ENCODE measurements at places on chromosomes 5 and 9. TPM values are rescaled to one million over a fixed set of nuclear protein-coding genes. Genes with fewer than 3 reads are reported as not detected.

The TSSK1B gene
- total RNA-seq = 0.72 TPM

The PHF2 gene
- total RNA-seq = 14.8 TPM

The LECT2 gene
- total RNA-seq = not detected

The PCDHGA1 gene
- total RNA-seq = 1.1 TPM

The SOX30 gene
- under 0.01 TPM for total RNA-seq

DNA sequence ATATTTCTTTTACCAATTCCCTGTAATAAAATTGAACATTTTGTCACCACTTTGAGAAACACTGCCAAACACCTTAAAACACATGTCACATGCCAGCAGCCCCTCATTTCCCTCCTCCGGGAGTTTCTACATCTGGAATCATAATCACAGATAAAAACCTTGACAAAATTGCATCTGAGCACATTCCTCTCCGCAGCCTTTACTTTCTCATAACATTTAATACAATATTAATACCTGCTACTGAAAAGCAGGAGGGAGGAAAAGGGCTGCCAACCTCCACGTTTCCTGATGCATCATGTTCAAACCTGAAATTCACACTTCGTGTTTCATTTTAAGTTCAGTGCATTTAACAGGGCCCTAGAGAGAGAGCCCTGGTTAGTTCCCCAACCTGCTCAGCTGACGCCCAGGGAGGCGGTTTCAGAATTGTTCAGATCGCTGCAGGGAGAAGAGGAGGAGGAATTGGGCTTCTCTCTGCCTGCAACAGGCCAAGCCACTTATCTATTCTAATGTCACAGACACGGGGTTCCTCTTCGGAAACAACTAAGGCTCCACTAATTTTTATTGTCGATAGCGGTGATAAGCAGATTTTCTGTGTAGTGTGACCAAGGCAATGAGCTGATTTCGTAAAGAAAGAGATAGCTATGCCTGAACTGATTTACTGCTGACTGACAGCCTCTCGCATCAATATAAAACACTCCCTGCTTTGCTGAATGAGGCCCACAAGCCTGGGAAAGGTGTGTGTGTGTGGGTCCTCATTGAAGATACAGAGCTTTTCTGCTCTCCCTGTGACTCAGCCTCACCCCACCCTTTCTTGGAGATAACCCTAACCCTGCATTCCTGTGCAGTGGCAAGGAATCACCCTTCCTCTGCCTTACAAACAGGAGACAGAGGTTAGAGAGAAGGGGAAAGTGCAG lies 4.9 kb upstream of the LHX2 start:
- H3K36me3 ChIP-seq = no peaks in the 10 kb centered on the region
- peak; percentile 42 for DNase-seq
- no peak overlapping the region for H3K27ac ChIP-seq
- no peaks in the 10 kb centered on the region for H3K4me1 ChIP-seq

GRCh38 chr5:111384220-111384619 lies 128.1 kb downstream of the STARD4 start:
- peaks cover under 1% of the 10 kb centered on the region for H3K4me1 ChIP-seq
- H3K36me3 ChIP-seq = no peaks in the 10 kb centered on the region
- H3K27me3 ChIP-seq = no peaks in the 10 kb centered on the region
- no peak for DNase-seq
- no peak overlapping the region for H3K27ac ChIP-seq
- H3K4me3 ChIP-seq = no peak overlapping the region

DNA sequence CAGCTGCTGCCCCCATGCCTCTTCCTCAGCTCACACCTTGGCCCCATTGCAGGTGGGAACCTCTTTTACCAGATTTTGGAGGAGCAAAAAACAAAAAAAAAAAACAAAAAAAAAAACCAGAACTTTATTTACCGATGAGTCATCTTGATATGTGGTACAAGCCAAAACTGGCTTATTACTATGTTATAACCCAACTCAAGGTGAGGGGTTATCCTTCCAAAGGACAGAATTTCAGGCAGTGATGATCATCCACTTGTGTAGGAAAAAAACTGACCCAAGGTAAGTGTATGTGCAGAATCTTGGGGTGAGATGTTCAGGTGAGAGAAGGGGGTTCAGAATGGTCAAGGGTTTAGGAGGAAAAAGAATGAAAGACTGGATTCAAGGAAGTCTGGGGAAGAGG lies 142.6 kb upstream of the FST start:
- H3K4me3 ChIP-seq = no peak overlapping the region
- peaks cover 35% of the 10 kb centered on the region for H3K4me1 ChIP-seq
- H3K27me3 ChIP-seq = no peaks in the 10 kb centered on the region
- H3K27ac ChIP-seq = no peak overlapping the region
- H3K36me3 ChIP-seq = no peaks in the 10 kb centered on the region
- DNase-seq = no peak

GRCh38 chr9:69391487-69391886 lies 66.5 kb downstream of the ENTREP1 start:
- H3K36me3 ChIP-seq = no peaks in the 10 kb centered on the region
- no peaks in the 10 kb centered on the region for H3K4me1 ChIP-seq
- no peak overlapping the region for H3K4me3 ChIP-seq
- no peak overlapping the region for H3K27ac ChIP-seq

DNA sequence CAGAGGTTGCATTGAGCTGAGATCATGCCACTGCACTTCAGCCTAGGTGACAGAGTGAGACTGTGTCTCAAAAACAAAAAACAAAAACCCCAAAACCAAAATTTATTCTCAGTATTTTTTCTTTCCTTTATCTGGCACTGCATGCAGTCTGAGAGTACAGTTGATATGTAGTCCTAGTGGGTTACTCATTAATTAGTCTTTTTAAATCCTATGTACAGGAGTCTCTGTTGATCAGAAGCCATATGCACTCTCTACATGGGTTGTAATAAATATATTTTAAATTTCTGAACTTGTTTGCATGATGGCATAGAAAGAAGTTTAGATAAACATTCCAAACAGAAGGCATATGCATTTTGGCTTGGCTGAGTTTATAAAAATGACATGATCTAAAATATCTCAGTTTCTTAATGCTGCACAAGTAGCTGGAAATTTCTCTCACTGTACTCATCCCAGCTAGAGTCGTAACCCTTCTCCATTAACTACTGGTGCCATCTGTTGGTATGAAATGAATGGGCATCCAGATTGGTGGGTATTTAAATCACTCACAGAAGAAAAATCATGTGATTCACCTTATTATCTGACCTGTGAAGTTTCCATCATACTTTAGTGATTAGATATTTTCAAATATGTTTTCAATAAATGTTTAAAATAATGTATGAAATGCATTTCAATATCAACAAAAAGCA lies 284.8 kb downstream of the CTNND2 start:
- no peak overlapping the region for H3K4me3 ChIP-seq
- no peak for DNase-seq
- H3K4me1 ChIP-seq = no peaks in the 10 kb centered on the region
- no peak overlapping the region for H3K27ac ChIP-seq
- H3K27me3 ChIP-seq = no peaks in the 10 kb centered on the region
- no peaks in the 10 kb centered on the region for H3K36me3 ChIP-seq

DNA sequence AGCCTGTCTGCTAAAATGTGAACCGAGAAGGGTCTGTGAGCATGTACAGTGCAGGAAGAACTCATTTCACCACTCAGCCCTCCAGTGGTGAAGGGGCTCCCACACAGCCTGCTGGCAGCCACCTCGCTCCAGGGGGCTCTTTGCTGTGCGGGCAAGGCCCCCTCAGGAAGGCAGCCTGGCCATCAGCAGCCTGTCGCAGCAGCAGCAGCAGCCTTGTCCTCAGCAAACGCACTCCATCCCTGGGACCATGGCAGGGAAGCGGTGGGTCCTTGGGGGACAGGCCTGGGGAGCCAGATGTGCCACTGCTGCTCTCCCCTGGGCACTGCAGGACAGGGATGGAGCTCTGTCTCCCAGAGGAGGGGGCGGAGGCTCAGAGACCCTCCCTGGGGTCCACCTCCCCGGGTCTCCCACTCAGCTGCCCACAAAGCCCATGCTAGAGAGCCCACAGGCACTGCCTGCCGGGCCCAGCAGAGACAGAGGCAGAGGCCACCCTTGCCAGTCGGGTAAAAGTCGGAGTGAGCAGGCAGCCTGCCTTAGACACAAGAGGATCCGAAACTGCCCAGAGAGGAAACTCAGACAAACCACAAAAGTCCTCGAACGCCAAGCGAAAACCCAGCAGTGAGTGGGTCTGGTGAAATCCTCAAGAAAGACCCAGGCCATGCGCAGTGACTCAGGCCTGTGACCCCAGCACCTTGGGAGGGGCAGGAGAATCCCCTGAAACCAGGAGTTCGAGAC lies 8.0 kb downstream of the BRD3 start:
- no peaks in the 10 kb centered on the region for H3K27me3 ChIP-seq
- H3K27ac ChIP-seq = peak overlapping the region; percentile 53
- DNase-seq = peak; percentile 94
- H3K36me3 ChIP-seq = no peaks in the 10 kb centered on the region

GRCh38 chr5:43389679-43390329 lies 22.4 kb downstream of the CCL28 start:
- no peaks in the 10 kb centered on the region for H3K4me1 ChIP-seq
- H3K27me3 ChIP-seq = no peaks in the 10 kb centered on the region
- H3K36me3 ChIP-seq = no peaks in the 10 kb centered on the region
- H3K27ac ChIP-seq = no peak overlapping the region

DNA sequence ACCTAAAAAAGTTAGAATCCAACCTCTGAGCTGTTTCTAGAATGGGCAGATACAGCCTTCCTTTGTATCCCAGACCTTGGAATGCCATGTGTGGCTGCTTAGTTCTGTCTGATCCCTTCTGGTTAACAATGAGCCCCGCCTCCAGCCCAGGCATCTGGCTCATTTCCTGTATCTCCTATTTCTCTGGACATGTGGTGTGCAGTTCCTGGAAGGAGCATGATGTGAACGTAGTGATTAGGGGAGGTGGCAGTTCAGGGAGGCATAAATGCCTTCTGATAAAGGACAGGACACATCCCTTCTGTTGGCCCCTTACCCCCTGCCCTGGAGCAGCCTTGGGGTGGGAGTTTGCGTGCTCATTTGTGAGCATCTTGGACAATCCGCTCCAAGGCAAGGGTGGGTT lies 243.0 kb downstream of the ZSWIM6 start:
- H3K4me1 ChIP-seq = peaks cover 6% of the 10 kb centered on the region
- H3K4me3 ChIP-seq = no peak overlapping the region
- H3K36me3 ChIP-seq = no peaks in the 10 kb centered on the region

DNA sequence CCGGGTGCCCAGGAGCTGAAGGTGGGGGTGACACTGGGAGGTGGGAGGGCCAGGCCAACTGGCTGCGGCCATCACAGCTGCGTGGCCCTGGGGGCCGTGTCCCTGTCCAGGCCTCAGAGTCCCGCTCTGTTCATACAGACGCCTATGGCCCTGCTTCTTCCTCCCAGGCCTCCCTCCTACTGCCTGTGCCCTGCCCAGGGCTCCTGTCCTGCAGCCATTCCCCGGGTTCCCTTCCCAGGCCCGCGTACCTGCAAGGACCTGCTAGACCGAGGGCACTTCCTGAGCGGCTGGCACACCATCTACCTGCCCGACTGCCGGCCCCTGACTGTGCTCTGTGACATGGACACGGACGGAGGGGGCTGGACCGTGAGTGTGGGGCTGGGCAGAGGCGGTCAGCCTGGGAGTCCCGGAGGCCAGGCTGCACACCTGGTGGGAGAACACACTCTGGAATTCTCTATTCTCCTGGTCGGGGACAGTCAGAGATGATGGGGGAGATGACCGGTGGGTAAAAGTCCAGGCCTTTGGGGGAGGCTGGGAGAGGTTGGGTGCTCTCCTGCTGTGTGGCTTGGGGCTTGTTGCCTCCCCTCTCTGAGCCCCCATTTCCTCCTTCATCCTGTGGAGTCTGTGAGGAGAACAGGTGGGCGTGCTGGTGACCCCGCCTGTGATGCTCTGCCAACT lies 4.5 kb downstream of the FCN2 start:
- H3K27me3 ChIP-seq = peaks cover 6% of the 10 kb centered on the region
- H3K4me1 ChIP-seq = no peaks in the 10 kb centered on the region
- H3K36me3 ChIP-seq = no peaks in the 10 kb centered on the region
- H3K4me3 ChIP-seq = no peak overlapping the region
- DNase-seq = no peak

GRCh38 chr9:123089040-123089439 lies 55.6 kb downstream of the GPR21 start:
- peaks cover 35% of the 10 kb centered on the region for H3K36me3 ChIP-seq
- DNase-seq = no peak
- H3K27ac ChIP-seq = no peak overlapping the region
- H3K4me1 ChIP-seq = no peaks in the 10 kb centered on the region
- H3K4me3 ChIP-seq = no peak overlapping the region

GRCh38 chr9:106918825-106919509 lies 56.0 kb downstream of the ZNF462 start:
- no peak overlapping the region for H3K4me3 ChIP-seq
- DNase-seq = no peak
- H3K4me1 ChIP-seq = peaks cover 29% of the 10 kb centered on the region
- H3K36me3 ChIP-seq = peaks cover 1% of the 10 kb centered on the region

- H3K27me3 ChIP-seq = peaks cover 4% of the 10 kb centered on the region
- H3K4me3 ChIP-seq = no peak overlapping the region
- no peaks in the 10 kb centered on the region for H3K4me1 ChIP-seq
Measured at GRCh38 chr5:179923436-179923835, 15.7 kb upstream of the TBC1D9B start.

DNA sequence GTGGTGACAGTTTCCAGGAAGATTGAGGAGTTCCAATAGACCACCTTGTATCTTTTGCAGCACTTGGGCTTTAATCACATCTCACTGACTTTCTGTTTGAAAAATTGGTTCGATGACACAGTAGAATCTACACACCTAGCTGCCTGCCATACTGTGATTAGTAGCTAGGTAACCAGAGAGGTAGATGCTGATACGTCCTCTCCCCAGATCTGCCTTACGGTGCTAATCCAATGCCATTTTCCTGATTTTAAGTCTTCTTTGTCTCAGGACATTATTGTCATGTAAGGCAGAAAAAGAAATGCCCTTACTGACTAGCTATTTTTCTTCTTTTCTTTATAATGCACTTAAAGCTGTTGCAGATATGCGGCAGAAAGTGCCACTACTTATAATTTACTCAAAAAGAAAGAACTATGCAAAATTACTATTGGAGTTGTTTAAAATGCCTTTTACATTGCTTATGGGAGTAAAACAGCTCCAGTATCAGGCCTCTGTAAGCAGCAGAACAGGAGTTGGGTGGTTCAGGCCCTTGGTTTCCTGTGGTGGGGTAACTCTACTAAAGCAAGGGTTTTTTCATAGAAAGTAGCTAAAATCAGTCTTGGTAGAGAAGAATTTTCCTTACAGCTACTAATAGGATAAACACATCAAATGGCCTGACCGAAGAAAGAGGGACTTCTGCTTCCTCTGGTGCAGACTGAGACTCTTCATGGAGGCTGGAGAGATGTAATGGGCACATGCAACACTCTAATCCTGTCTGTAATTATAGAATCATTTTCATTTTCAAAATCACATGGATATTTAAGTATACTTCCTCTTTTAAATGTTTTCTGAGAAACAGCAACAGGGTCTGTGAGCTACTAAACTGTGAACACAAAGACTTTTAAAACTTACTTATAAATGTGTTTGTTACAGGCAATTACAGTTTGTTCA lies 177.2 kb downstream of the MAPKAP1 start:
- H3K36me3 ChIP-seq = no peaks in the 10 kb centered on the region
- no peaks in the 10 kb centered on the region for H3K27me3 ChIP-seq
- DNase-seq = no peak
- H3K27ac ChIP-seq = no peak overlapping the region

DNA sequence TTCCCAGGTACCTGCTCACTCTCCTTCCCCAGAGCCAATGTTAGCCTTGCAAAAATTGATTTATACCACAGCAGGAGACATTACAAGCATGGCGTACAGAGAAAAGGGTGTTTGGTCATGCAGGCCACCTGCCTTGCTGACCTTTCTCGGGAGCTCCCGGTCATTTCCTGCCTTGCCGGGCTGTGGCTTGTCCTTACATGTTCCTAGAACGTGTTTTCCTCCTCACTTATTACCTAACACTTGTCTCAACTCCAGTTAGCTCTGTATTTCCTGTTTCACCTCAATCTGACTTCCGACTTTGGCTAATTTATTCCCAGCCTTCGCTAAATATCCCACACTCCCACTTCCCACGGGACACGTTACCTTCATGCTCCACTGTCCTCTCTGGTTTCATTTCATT lies 282.5 kb downstream of the ICE1 start:
- no peak overlapping the region for H3K27ac ChIP-seq
- no peaks in the 10 kb centered on the region for H3K27me3 ChIP-seq
- H3K4me3 ChIP-seq = no peak overlapping the region
- H3K36me3 ChIP-seq = no peaks in the 10 kb centered on the region
- DNase-seq = no peak
